ENCODE measurements at places on chromosomes 12 and 14. TPM values are rescaled to one million over a fixed set of nuclear protein-coding genes. Genes with fewer than 3 reads are reported as not detected.

GRCh38 chr12:69783365-69783764 is 41.7 kb upstream of the MYRFL start:
- no peak for DNase-seq

DNA sequence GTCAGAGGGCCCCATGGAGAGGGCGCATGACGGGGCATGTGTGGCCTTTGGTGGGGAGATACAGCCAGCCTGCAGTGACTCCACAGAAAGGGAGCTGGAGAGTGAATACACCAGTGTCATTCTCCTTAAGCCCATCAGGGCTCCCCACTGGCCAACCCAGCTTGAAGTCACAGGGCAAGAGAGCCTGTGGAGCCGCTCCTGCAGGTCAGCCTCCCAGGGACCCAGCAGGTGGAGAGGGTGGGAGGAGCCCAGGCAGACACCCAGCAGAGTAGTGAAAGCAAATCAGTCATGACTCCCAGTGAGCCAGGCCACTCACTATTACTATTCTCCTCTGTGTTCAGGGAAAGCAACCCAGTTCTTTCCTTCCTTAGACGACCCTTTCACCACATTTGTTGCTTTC is 110.0 kb upstream of the CPM start:
- peak; percentile 73 for DNase-seq

- DNase-seq: no peak
Measured at GRCh38 chr12:51972849-51973273, 21.4 kb downstream of the ACVR1B start.

DNA sequence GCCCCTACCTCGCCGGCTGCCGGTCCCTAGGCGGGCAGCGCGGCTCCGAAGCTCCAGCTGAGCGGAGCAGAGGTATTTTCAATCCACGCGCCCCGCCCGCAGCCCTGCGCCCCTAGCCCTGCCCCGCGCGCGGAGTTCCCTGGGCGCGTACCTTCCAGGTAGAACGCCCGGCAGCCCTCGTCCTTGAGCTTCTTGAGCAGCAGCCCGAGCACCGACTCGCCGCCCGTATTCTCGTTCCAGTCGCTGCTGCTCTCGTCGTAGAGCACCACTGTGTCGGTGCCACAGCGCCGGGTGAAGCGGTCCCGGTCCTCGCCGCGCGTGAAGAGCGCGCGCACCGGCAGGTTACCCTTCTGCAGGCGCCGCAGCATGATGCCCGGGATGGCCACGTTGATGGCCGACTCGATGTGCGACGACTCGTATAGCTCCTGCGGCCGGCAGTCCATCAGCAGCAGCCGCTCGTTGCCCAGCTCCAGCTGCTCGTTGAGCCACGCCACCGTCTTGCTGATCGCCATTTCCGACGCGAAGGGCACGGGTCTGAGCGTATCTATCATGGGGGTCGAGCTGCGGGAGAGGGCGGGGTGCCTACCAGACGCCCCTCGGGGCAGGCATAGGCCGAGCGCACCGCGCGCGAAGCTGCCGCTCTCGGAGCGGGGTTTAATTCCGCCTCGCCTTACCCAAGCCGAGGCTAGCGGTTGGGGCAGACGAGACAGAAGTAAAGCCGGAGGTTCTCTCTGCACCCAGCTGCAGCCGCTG is 636 bp downstream of the DUSP6 start:
- peak; percentile 81 for DNase-seq

- DNase-seq: no peak
Measured at GRCh38 chr12:93991829-93992461, 156.4 kb upstream of the PLXNC1 start.

DNA sequence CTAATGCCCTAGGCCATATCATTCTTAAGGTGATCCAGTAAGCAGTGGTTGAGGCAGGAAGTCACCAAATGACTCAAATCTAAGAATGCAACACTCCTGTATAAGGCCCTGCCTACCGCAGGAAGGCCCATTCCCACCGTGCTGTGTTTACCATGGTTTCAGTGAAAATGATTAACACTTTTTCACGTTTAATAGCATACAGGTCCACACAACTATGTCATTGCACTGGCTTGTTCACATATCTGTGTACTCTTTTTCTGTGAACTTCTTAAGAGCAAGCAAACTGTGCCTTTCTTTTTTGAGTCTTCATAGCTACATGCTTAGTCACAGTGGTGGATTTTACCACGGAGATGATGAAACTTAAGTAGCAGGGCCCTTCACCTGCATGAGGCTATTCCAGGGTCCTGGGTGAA is 214.9 kb downstream of the CNTN1 start:
- no peak for DNase-seq

Gene DEGS2
- total RNA-seq: 0.18 TPM

Gene SETD3
- total RNA-seq: 62.9 TPM

Gene CELA1
- total RNA-seq: not detected

Gene SLC6A15
- 4.9 TPM for total RNA-seq

Gene AGAP2
- 0.44 TPM for total RNA-seq

Data from endodermal cell (in vitro differentiated cells).